Osteoblast (primary cell): ENCODE measurements at places on chromosomes 6 and 20. TPM values are rescaled to one million over a fixed set of nuclear protein-coding genes. Genes with fewer than 3 reads are reported as not detected.

The ANKRD66 gene
- not detected in 2 replicates for total RNA-seq

The PMEPA1 gene
- total RNA-seq: 20.3 and 23.5 TPM in 2 replicates

The ADAM33 gene
- 3.5 and 11.2 TPM in 2 replicates for total RNA-seq

The SYNGAP1 gene
- total RNA-seq: 6.9 and 8.8 TPM in 2 replicates

The GID8 gene
- total RNA-seq: 34.4 and 37.1 TPM in 2 replicates

The TRIM31 gene
- not detected in 2 replicates for total RNA-seq

The MOXD1 gene
- 17.1 and 19.5 TPM in 2 replicates for total RNA-seq

The CFAP61 gene
- total RNA-seq: not detected in 2 replicates

The SNAP91 gene
- total RNA-seq: 0.59 and 0.72 TPM in 2 replicates

The SF3B5 gene
- total RNA-seq: 67.5 and 78.9 TPM in 2 replicates

The HCRTR2 gene
- under 0.01 TPM in 1 of 2 replicates, not detected in the other for total RNA-seq

The IPCEF1 gene
- 0.36 and 0.88 TPM in 2 replicates for total RNA-seq

The DEF6 gene
- total RNA-seq: 0.29 and 0.72 TPM in 2 replicates

The AIF1 gene
- total RNA-seq: 0.36 TPM in 1 of 2 replicates, not detected in the other

The PLAGL1 gene
- 16.6 and 22.4 TPM in 2 replicates for total RNA-seq

The MYBL2 gene
- total RNA-seq: 1.8 and 2.5 TPM in 2 replicates

The TRERF1 gene
- 3.8 and 4.7 TPM in 2 replicates for total RNA-seq

The HLA-DPB1 gene
- 8.7 and 12.4 TPM in 2 replicates for total RNA-seq

The LAMA4 gene
- 260 and 456 TPM in 2 replicates for total RNA-seq

The THBD gene
- 0.29 and 0.36 TPM in 2 replicates for total RNA-seq

The ZNF292 gene
- total RNA-seq: 35.9 and 39.4 TPM in 2 replicates

The ZBTB22 gene
- total RNA-seq: 18.6 and 19.5 TPM in 2 replicates

The HLA-DOA gene
- under 0.01 and 2.4 TPM in 2 replicates for total RNA-seq

The POLR3F gene
- 20.3 and 20.6 TPM in 2 replicates for total RNA-seq

The BPIFB1 gene
- total RNA-seq: not detected in 2 replicates

The CDC25B gene
- 20.6 and 23.5 TPM in 2 replicates for total RNA-seq

The LY6G6F gene
- not detected in 2 replicates for total RNA-seq

The NHLRC1 gene
- total RNA-seq: 2.4 and 2.9 TPM in 2 replicates

The HAO1 gene
- not detected in 2 replicates for total RNA-seq

The ZGPAT gene
- total RNA-seq: 15.6 and 18.8 TPM in 2 replicates

The RWDD2A gene
- total RNA-seq: 5.4 and 6.5 TPM in 2 replicates

The HECA gene
- total RNA-seq: 50.1 and 53.9 TPM in 2 replicates

The PLN gene
- 0.36 and 0.59 TPM in 2 replicates for total RNA-seq

The CD40 gene
- 2.5 and 3.5 TPM in 2 replicates for total RNA-seq

The EPPIN gene
- total RNA-seq: not detected in 2 replicates

The LAMA2 gene
- 3.5 and 9.4 TPM in 2 replicates for total RNA-seq

The XKR7 gene
- total RNA-seq: under 0.01 TPM in 1 of 2 replicates, not detected in the other

The SEMG1 gene
- total RNA-seq: not detected in 2 replicates

The CHRNA4 gene
- not detected in 2 replicates for total RNA-seq

The GABRR2 gene
- not detected in 2 replicates for total RNA-seq

The KHDC1 gene
- 2.9 and 4.0 TPM in 2 replicates for total RNA-seq

The OXT gene
- total RNA-seq: not detected in 2 replicates

The MOCS3 gene
- total RNA-seq: 9.7 and 10.5 TPM in 2 replicates

The PROKR2 gene
- total RNA-seq: not detected in 2 replicates

The FAM217A gene
- not detected in 2 replicates for total RNA-seq

The LRFN2 gene
- not detected in 2 replicates for total RNA-seq

The GCNT2 gene
- total RNA-seq: 0.29 and 0.72 TPM in 2 replicates

The FILIP1 gene
- under 0.01 and 0.29 TPM in 2 replicates for total RNA-seq

The SYCP2L gene
- 0.36 TPM in 1 of 2 replicates, not detected in the other for total RNA-seq

The FHL5 gene
- not detected in 2 replicates for total RNA-seq

The CDH22 gene
- not detected in 2 replicates for total RNA-seq

The PRDM13 gene
- not detected in 2 replicates for total RNA-seq

The NFATC2 gene
- total RNA-seq: 0.29 and 0.36 TPM in 2 replicates

The COL11A2 gene
- total RNA-seq: 1.8 TPM in 2 replicates
